ENCODE measurements at places on chromosomes 11 and 22.

DNA sequence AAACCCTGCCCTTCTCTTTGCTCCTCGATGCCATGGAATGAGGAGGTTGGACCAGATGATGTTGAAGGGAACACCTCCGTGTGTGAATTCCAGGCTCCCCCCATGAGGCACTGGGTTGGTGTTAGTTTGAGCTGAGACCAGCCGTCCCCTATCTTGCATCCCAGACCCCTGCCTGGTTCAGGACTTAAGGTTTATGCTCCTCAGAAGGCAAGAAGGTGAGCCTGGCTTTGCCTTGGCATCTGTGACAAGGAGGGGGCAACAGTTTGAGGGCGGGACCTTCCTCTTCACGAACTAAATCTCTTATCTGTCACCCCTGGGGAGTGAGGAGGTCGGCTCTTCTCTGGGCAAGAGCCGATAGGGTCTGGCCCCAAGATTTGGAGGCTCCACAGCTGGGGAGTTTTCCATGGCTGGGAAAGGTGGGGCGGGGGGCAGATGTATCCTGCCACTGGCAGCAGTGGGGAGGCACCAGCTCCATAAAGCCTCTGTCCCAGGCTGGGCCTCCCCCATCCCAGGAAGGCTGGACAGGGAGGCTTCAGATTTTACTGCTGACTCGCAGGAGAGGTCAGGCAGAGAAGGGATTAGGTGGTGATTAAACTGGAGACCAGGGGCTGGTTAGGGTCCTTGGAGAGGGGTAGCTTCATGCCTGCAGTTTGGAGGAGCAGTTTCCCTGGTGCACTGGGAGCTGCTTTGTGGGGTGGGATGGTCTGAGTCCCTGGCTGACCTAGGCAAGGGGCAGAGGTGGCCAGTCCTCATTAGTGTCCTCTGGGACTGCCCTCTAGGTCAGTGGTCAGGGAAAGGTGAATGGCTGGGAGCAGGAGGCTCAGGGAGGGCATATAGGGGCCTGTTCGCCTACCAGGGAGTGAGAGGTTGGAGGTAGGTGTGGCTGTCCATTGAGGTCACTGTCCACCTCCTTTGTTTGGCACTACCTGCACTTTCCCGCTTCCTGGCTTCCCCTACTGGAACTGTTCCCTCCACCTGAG is 1.1 kb downstream of the SEC14L2 start:
- no peak for DNase-seq

DNA sequence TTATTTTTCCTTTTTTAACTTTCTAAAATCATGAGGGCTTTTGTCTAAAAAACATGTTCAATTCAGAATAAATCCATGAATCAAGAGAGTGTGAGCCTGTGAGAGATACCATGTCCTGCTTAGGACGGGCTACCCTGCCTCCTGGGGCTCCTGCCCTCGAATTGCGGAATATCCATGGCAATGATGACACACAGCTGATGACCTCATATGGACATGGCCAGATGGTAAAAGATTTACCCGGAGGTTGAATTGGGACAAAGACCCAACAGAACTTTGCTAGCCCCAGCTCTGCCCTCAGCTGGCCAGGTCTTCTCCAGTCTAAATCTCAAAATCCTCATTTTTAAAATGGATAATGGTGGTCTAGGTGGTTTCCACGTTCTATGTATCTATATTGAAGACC is 538.1 kb upstream of the API5 start:
- no peak for DNase-seq

GRCh38 chr11:11324090-11324489 is 29.0 kb downstream of the CSNK2A3 start:
- DNase-seq: no peak

DNA sequence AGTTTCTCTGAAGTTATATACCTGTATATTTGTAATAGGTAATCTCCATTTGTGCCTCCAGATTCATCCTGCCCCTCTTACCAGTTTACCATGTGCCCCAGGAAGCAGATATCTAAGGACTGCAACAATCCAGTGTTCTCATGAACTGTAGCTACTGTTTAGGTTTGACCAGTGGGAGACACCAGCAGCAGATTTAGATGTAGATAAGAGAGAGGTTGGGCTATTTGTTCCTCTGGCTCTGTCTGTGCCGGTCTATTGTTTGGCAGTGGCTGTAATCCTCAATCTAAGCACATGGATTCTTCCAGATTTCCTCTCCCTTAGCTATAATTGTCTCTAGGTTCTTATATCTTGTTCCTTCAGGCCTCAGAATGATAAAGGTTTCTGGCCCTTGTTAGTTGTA is 88.4 kb downstream of the ANO3 start:
- no peak for DNase-seq

DNA sequence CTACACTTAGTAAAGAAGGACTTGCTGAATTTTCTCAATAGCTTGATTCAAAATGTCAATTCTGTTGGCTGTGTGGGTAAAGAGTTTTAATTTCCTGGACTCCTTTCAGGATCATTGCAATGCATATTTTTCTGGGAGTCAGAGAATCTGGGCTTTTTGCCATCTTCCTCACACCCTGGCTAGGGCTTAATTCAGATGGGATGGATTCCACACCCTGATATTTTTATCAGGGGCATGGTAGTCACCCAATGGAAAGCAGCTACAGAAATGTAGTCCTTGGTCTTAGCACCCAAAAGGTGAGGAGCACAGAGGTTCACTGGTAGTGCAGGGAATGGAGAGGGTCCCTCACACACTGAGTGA is 79.3 kb downstream of the SGSM3 start:
- DNase-seq: no peak

DNA sequence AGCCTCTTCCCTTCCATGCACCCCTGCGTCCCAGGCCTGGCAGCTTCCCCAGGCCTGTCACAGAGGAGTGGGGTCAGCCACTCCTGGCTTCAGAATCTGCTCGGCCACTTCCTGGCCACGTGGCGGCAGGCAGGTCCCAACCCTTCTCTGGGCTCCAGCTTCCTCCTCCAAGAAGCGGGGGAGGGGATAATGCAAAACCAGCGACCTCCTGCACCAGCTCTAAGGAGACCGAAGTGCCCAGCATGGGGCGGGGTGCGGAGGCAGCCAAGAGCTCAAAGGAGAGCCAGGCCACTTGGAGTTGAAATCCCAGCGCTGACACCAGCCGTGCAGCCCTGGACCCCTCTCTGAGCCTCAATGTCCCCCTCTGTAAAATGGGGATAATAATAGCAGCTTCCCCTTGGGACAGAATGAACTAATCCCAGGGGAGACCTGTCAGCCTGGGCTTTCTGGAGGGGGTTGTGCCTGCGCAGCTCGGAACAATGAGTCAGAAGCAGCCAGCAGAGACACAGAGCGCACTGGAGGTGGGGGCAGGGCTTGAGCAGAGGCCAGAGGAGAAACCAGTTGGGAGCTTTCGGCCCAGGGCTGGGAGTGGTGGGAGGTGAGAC is 22.8 kb upstream of the PICK1 start:
- DNase-seq: peak; percentile 79

DNA sequence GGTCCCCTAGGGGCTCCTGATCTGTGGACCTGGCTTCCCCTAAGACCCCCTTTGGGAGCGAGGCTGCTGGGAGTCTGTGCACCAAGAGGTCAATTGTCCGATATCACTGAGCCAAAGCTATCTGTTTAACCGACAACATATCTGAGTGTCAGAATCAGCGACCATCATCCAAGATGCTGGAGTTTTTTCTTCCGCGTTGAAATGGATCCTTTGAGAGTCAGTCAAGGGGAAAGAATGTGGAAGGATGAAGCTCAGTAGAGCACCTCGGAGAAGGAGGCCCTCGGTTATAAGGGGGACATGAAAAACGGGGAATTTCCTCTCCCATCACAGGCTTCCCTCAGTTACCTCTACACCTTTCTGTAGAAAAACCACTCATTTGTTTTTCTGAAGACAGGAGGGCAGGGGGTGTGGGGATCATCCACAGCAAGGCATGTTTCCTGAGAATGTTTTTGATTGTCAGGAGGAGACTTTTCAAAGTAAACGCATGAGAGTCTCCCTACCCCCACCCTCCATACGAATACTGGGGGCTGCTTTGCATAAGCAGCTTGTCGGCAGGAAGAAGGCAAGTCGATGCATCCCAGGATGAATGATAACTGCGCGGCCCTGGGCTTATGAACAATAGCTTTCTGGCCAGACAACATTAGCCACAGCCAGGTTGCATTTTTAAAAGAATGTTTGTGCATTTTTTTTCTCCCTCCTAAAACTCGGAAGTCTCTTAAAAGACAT is 37.7 kb upstream of the CCND1 start:
- no peak for DNase-seq

GRCh38 chr11:125773516-125773915 is 5.1 kb downstream of the PATE2 start:
- DNase-seq: no peak

- no peak for DNase-seq
Observed at GRCh38 chr11:106540001-106540400, 462.5 kb downstream of the AASDHPPT start.

GRCh38 chr11:3106736-3107524 is 49.7 kb upstream of the CARS1 start:
- no peak for DNase-seq

- no peak for DNase-seq
Observed at GRCh38 chr11:123543797-123544196, 110.6 kb downstream of the SCN3B start.

GRCh38 chr11:77187776-77188632 is 60.0 kb downstream of the MYO7A start:
- DNase-seq: peak; percentile 82

DNA sequence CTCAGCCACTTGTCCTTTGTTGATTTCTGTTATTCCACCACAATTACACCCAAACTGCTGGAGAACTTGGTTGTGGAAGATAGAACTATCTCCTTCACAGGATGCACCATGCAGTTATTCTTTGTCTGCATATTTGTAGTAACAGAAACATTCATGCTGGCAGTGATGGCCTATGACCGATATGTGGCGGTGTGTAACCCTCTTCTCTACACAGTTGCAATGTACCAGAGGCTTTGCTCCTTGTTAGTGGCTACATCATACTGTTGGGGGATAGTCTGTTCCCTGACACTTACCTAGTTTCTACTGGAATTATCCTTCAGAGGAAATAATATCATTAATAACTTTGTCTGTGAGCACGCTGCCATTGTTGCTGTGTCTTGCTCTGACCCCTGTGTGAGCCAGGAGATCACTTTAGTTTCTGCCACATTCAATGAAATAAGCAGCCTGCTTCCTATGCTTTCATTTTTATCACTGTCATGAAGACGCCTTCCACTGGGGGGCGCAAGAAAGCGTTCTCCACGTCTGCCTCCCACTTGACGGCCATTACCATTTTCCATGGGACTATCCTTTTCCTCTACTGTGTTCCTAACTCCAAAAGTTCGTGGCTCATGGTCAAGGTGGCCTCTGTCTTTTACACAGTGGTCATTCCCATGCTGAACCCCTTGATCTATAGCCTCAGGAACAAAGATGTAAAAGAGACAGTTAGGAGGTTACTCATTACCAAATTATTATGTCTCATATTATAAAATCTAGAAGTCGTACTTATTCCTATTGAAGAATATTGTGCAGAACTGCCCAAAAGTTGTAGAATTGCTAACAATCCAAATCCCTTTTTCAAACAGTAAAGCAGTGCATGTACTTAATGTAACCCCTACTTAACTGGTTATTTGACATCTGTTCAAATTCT is 53.2 kb downstream of the OR4C6 start:
- no peak for DNase-seq

DNA sequence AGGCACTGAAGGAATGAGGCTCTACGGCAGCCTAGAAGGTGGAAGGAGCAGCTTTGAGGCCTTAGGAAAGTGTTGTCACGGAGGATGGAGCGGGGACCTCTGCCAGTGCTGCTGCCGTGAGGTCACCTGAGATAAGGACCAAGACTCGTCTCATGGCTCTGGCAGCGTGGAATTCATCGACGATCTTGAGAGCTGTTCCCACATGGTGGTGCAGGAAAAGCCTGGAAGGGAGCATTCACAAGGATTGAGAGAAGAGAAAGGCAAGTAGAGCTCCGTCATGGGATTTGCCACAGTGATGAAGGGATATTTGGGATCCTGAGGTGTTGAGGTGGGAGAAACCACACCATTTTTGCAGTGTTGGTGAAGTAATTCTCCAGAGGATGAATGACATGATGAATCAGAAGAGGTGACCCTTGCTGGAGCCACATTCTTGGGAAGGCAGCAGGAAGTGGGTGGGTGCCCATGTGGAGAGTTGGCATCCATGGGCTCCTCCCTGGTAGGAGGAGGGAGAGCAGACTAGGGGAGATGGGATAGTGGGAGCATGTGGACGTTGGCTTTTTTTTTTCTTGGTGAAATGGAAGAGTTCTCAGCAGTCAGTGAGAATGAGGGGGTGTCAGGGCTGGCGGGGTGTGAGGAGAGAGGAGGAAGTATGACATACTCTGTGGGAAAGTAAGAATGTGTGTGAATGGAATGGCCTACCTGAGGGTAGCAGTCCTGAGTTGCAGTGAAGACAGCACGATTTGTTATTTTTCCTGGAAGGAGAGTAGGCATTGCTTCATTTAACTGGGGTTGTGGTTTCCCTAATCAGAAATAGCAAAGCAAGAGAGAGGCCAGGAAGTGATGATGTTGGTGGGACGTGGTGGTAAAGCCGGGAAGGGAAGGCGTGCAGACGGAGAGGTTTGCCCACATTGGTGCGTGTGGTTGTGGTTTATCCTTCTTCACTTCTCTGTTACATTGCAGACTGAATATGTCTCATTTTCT is 11.1 kb downstream of the PPP6R3 start:
- DNase-seq: no peak

DNA sequence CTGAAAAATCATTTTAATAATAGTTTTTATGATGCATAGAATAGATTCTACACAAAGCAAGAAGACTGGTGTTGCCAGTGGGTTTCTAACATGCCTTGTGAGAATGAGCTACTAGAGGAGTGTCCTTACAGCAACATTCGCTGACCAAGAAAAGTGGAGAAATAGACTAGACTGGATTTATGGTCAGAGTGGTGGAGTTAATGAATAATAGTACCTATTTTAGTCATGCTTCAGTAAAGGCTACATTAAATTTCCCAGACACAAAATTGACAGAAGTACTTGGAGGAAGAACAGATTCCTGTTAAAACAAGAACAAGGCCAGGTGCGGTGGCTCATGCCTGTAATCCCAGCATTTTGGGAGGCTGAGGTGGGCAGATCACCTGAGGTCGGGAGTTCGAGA is 539.2 kb downstream of the ETS1 start:
- DNase-seq: no peak

DNA sequence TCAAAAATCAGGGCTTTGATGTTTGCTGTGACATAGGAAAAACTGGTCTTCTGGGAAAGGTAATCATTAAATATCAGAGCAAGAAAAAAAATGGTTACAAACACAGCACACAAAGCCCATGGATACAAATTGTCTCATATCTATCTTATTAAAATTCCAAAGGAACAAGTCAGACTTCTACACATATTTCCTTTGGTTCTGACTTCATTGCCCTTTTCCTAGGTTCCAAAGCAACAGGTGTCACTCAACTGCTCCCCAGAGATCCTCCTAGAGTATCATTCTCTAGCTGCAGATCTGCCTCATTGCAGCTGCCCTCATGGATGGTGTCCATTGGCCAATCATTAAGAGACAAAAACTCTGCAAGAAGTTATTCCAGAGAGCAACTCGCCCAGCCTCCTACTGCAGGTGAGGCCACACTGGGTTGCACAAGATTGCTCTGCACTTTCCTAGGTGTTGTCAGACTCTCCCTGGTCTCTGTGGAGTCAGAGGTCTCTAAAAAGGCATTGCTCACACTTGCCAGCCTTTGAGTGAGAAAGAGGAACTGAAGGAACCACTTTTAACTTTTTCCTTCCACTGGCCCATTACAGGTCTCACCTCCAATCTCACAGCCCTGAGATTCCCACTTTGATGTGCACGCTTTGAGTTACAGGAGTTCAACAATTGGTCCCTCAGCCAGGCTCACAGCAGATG is 5.7 kb downstream of the DRICH1 start:
- no peak for DNase-seq

- no peak for DNase-seq
Observed at GRCh38 chr22:37848587-37849088, 581 bp upstream of the EIF3L start.
